Natural killer cell (primary cell): ENCODE measurements at places on chromosomes 1 and 21.

GRCh38 chr1:229241390-229241789 is 29.5 kb upstream of the RAB4A start:
- no peak for DNase-seq
- no peaks in the 10 kb centered on the region for H3K36me3 ChIP-seq
- no peak overlapping the region for H3K27ac ChIP-seq
- H3K27me3 ChIP-seq = no peaks in the 10 kb centered on the region

DNA sequence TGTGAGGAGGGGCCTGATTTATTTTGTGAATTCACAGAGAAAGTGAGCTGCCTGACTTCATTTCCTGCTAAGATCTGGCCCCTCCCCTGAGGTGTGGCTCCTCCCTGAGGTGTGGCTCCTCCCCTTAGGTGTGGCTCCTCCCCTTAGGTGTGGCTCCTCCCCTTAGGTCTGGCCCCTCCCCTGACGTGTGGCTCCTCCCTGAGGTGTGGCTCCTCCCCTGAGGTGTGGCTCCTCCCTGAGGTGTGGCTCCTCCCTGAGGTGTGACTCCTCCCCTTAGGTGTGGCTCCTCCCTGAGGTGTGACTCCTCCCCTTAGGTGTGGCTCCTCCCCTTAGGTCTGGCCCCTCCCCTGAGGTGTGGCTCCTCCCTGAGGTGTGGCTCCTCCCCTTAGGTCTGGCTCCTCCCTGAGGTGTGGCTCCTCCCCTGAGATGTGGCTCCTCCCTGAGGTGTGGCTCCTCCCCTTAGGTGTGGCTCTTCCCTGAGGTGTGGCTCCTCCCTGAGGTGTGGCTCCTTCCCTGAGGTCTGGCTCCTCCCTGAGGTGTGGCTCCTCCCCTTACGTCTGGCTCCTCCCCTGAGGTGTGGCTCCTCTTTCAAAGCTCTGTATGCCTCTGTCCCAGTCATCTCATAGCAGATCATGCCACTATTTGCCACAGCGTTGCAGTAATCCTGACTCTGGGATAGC is 26.9 kb upstream of the LRRC3 start:
- no peaks in the 10 kb centered on the region for H3K27me3 ChIP-seq
- no peaks in the 10 kb centered on the region for H3K4me1 ChIP-seq
- H3K36me3 ChIP-seq = peaks cover 6% of the 10 kb centered on the region
- H3K27ac ChIP-seq = no peak overlapping the region

DNA sequence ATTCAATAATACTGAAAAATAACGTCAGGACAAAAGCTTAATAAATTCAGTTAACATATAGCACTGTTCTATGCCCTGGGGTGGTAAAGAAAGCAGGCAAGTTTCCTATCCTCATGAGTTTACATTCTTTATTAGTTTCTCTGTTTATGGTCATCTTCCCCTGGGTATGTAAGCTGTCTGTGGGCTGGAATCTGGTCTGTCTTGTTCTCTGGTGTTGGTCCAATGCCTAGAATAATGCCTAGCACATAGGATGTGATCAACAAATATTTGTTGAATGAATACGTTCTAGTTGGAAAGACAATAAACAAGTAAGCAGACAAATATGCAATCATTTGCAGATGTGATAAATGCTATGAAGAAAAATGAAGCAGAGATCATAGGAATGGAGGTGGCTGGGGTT is 7.2 kb upstream of the IGSF3 start:
- no peak for DNase-seq
- peaks cover 2% of the 10 kb centered on the region for H3K27me3 ChIP-seq
- H3K36me3 ChIP-seq = no peaks in the 10 kb centered on the region
- H3K4me1 ChIP-seq = no peaks in the 10 kb centered on the region
- H3K4me3 ChIP-seq = no peak overlapping the region

GRCh38 chr1:243407284-243408018 is 151.6 kb downstream of the SDCCAG8 start:
- no peaks in the 10 kb centered on the region for H3K36me3 ChIP-seq
- no peaks in the 10 kb centered on the region for H3K27me3 ChIP-seq
- no peaks in the 10 kb centered on the region for H3K4me1 ChIP-seq
- H3K27ac ChIP-seq = no peak overlapping the region

- no peak for DNase-seq
- no peaks in the 10 kb centered on the region for H3K27me3 ChIP-seq
- no peaks in the 10 kb centered on the region for H3K36me3 ChIP-seq
Observed at GRCh38 chr21:22191581-22191980, 1193.4 kb downstream of the NCAM2 start.

GRCh38 chr1:235906436-235906835 is 39.7 kb upstream of the LYST start:
- DNase-seq = no peak
- H3K4me3 ChIP-seq = no peak overlapping the region
- no peaks in the 10 kb centered on the region for H3K27me3 ChIP-seq
- no peak overlapping the region for H3K27ac ChIP-seq
- H3K4me1 ChIP-seq = peaks cover 6% of the 10 kb centered on the region

DNA sequence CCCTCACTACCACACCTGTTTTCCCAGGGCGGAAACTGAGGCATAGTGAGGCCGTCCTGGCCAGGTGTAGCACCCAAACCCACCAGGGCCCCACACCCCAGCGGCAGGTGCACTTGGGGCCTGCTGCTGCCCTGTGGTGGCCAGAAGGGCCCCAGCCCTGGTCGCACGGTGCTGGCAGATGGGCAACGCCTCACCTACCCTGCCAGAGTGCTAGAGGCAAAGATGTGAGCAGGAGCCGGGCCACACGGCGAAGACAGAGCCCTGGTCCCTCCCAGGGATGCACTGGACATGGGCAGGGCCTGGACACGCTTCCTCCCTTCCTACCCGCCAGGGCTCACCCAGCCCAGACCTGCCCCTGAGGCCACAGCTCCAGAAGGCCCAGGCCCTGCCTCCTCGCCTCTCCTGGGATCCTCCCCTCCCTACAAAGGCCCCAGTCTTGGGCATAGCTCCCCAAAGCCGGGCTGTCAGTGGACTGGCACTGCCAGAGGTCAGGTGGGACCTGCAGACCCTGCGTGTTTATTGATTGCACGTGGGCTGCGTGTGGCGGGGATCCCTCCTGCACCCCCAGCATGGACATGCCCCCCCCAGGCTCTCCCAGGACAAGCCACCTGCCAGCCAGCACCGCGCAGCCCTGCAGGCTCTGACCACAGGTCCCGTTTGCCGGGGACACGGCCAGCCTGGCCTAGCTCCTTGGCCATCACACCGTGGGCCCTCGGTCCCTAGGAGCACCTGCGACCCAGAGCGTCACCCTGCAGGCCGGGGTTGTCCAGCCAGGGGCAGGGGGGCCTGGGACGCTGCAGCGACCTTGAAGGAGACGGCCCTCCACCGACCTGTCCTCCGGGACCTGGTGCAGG is 44.1 kb downstream of the MEGF6 start:
- H3K27ac ChIP-seq = no peak overlapping the region
- H3K4me1 ChIP-seq = no peaks in the 10 kb centered on the region

GRCh38 chr1:170836141-170836540 is 99.2 kb upstream of the MROH9 start:
- H3K27ac ChIP-seq = no peak overlapping the region
- H3K36me3 ChIP-seq = no peaks in the 10 kb centered on the region
- H3K4me3 ChIP-seq = no peak overlapping the region

DNA sequence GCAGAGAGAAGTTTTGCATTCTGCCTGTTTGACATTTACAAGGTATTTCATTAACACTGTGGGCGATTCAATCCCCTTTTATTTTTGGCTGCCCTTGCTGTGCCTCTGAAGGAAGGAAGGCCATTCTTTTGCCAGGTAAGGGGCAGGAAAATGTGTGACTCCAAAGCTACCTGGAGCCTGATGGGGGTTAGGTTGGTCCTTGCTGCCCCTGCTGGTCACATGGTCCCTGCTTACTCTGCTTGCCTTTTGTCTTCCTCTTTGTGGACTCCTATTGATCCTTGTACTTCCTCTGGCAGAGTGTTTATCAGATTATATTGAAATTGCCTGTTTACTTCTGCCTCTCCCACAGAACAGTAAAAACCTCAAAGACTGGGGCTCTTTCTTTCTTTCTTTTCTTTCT is 65.7 kb downstream of the ST6GALNAC3 start:
- H3K27me3 ChIP-seq = no peaks in the 10 kb centered on the region
- no peaks in the 10 kb centered on the region for H3K36me3 ChIP-seq
- H3K4me3 ChIP-seq = no peak overlapping the region
- H3K27ac ChIP-seq = no peak overlapping the region
- no peaks in the 10 kb centered on the region for H3K4me1 ChIP-seq
- DNase-seq = no peak

DNA sequence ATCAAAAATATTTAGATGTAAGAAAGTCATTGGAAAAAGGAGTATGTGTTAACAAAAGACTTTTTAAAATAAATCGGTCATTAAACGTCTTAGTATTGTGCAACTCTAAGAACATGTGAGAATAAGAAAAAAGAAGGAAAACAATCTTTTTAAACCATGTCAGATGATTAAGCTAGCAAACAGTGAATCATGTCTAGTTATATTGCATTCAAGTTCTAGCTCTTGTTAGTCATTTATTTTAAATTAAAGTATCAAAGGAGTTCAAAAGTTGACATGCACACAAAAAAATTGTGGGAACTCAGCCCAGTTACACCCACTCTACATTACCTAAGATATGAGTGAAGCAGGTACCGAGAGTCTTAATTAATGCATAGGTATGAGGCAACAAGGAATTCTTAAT is 9.8 kb downstream of the FRRS1 start:
- no peaks in the 10 kb centered on the region for H3K36me3 ChIP-seq

GRCh38 chr21:17359781-17360180 is 153.1 kb upstream of the CXADR start:
- H3K36me3 ChIP-seq = no peaks in the 10 kb centered on the region
- no peak overlapping the region for H3K4me3 ChIP-seq
- H3K27me3 ChIP-seq = no peaks in the 10 kb centered on the region

- no peak overlapping the region for H3K27ac ChIP-seq
- H3K4me3 ChIP-seq = no peak overlapping the region
- no peaks in the 10 kb centered on the region for H3K27me3 ChIP-seq
- H3K36me3 ChIP-seq = no peaks in the 10 kb centered on the region
- DNase-seq = no peak
Observed at GRCh38 chr1:14872762-14873161, 274.3 kb downstream of the KAZN start.

GRCh38 chr1:247407180-247407616 is 8.8 kb upstream of the NLRP3 start:
- no peaks in the 10 kb centered on the region for H3K27me3 ChIP-seq
- no peak overlapping the region for H3K4me3 ChIP-seq
- peaks cover 21% of the 10 kb centered on the region for H3K4me1 ChIP-seq
- H3K36me3 ChIP-seq = no peaks in the 10 kb centered on the region
- peak overlapping the region; percentile 51 for H3K27ac ChIP-seq

DNA sequence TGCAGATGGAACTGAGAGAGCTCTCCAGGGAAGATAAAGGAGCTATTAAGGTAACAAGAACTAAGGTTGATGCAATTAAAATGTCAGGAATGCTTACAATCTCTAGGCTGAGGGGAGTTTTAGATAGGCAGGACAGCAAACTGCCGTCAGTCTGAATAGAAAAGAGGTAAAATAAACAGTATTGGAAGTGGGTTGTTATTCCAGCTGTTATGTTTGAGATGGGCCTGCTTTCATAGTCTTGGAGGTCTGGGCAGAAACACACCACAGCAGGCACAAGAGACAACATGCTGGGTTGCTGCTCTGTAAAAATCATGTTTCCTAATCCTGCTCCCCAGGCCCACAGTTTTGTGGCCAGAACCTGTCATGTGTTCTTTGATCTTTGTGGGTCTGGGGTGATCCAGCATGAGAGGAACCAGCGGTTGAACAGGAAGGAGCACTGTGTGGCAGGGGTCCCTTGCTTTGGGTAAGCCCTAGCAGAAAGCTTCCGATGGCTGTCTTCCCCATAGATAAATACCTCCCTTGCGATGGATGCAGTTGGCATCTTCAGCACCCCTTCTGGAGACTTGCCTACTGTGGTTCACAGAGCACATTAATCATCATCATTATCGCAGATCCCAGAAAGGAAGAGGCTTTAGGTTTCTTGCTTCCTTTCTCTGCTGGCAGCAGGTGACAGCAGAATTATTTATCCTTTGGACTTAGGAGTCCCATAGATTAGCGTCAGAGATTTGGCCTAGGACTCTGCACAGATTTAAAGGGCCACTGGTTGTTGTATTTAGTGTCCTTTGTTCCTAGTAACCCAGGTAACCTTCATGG is 97.1 kb downstream of the AK5 start:
- no peaks in the 10 kb centered on the region for H3K27me3 ChIP-seq
- H3K27ac ChIP-seq = no peak overlapping the region
- H3K36me3 ChIP-seq = no peaks in the 10 kb centered on the region
- H3K4me3 ChIP-seq = no peak overlapping the region
- DNase-seq = peak; percentile 3

DNA sequence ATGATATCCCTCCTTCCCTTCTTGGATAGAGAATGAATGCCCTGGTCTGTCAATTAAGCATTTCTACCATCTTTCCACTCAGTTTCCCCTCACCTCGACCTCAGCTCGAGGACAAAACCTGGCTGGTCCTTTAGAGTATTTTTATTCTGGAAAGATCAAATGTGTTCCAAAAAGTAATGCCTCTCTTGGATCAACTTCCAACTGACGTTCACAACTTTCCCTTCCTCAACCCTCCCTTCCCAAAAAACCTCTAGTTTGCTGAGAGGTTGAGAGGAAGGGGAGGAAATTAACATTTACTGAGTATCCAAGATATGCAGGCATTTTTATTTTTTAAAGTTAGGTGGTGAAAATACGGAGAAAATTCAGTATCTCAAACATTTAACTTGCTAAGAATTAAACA is 182.9 kb downstream of the TGFBR3 start:
- peaks cover 69% of the 10 kb centered on the region for H3K36me3 ChIP-seq
- H3K4me3 ChIP-seq = no peak overlapping the region
- H3K4me1 ChIP-seq = peaks cover 18% of the 10 kb centered on the region
- H3K27me3 ChIP-seq = no peaks in the 10 kb centered on the region

DNA sequence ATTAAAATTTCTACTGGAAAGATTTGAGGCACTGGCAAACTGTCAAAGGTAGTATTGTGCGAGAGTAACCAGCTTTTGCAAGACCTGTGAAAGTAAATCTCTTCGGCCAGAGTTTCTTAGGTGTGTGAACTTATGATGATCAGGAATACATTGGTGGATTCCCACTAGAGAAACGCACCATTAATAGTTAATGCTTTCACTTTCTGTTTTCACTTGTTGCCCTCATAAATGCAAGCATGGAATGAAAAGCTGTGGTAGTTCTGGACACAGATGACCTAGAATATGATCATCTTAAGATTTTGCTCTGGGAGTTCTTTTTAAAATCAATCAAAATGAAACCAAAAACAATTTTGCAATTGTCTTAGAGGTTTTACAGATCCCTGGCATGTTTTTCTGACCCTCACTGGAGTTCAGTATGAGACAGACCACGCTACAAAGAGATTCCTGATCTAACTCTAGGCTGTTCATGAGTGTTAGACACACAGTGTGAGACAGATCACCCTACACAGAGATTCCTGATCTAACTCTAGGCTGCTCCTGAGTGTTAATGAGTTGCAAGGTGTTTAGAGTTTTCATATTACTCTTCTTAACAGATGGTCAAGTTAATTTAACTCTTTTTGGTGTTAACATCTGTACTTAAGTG is 98.8 kb downstream of the SDCCAG8 start:
- H3K4me3 ChIP-seq = no peak overlapping the region
- DNase-seq = peak; percentile 12
- H3K36me3 ChIP-seq = no peaks in the 10 kb centered on the region
- no peak overlapping the region for H3K27ac ChIP-seq
- no peaks in the 10 kb centered on the region for H3K27me3 ChIP-seq
- H3K4me1 ChIP-seq = no peaks in the 10 kb centered on the region

GRCh38 chr1:33338440-33339211 is 17.7 kb upstream of the A3GALT2 start:
- no peak overlapping the region for H3K27ac ChIP-seq
- peaks cover 3% of the 10 kb centered on the region for H3K36me3 ChIP-seq
- no peak overlapping the region for H3K4me3 ChIP-seq

GRCh38 chr1:65321879-65322278 is 12.5 kb downstream of the DNAJC6 start:
- no peak overlapping the region for H3K27ac ChIP-seq
- no peak overlapping the region for H3K4me3 ChIP-seq
- no peak for DNase-seq
- H3K4me1 ChIP-seq = no peaks in the 10 kb centered on the region
- H3K36me3 ChIP-seq = no peaks in the 10 kb centered on the region
- no peaks in the 10 kb centered on the region for H3K27me3 ChIP-seq
